Activated naive CD4-positive, alpha-beta T cell treated with anti-CD3 and anti-CD28 coated beads for 36 hours (primary cell): ENCODE measurements at places on chromosomes 13 and 19. TPM values are rescaled to one million over a fixed set of nuclear protein-coding genes. Genes with fewer than 3 reads are reported as not detected.

OR7A5 gene
- total RNA-seq: not detected

ZNF540 gene
- 1.9 TPM for total RNA-seq

CCL25 gene
- not detected for total RNA-seq

DNA sequence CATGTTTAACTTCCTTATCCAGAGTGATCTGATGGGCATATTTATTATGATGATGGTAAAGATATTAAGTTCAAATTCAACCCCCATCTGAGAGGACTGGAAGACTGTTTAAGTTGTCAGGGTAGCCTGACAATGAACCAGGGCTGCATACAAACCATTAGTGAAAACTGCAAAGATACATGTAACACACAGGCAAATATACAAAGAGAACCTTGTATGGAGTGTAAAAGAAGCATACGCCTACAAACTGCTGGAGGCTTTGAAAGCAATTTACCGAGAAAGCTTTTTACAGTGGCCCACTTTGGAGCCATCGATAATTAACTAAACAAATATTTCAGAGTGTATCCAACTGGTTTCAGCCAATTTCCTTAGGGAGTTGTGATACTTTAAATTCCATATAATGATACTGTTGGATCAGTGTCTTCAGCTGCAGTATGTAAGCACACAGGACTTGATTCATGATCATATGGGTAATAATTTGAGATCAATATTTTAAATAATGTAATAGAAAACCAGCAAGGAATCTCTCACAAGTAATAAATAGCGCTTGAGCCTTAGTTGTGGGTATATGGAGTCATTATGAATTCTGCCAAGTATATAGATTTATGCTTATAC is 231.5 kb upstream of the SPRY2 start:
- H3K27ac ChIP-seq: no peak overlapping the region
- no peaks in the 10 kb centered on the region for H3K27me3 ChIP-seq
- H3K36me3 ChIP-seq: no peaks in the 10 kb centered on the region
- H3K4me3 ChIP-seq: no peak overlapping the region
- no peak for DNase-seq

GRCh38 chr13:57638186-57638890 is 6.8 kb downstream of the PCDH17 start:
- peaks cover 2% of the 10 kb centered on the region for H3K36me3 ChIP-seq
- peaks cover 4% of the 10 kb centered on the region for H3K4me1 ChIP-seq
- DNase-seq: no peak
- peaks cover 21% of the 10 kb centered on the region for H3K27me3 ChIP-seq
- no peak overlapping the region for H3K4me3 ChIP-seq
- H3K27ac ChIP-seq: no peak overlapping the region

GRCh38 chr19:48607359-48607755 is 815 bp downstream of the SPACA4 start:
- H3K27ac ChIP-seq: no peak overlapping the region
- H3K27me3 ChIP-seq: no peaks in the 10 kb centered on the region
- no peak for DNase-seq
- peaks cover 2% of the 10 kb centered on the region for H3K4me1 ChIP-seq
- H3K4me3 ChIP-seq: no peak overlapping the region

- no peak overlapping the region for H3K27ac ChIP-seq
- DNase-seq: no peak
- H3K27me3 ChIP-seq: peaks cover 13% of the 10 kb centered on the region
- no peaks in the 10 kb centered on the region for H3K36me3 ChIP-seq
- H3K4me3 ChIP-seq: no peak overlapping the region
- H3K4me1 ChIP-seq: peaks cover 5% of the 10 kb centered on the region
Measured at GRCh38 chr13:34151885-34152284, 333.9 kb downstream of the RFC3 start.

GRCh38 chr13:48600374-48601364 is 53.1 kb upstream of the CYSLTR2 start:
- DNase-seq: no peak
- no peaks in the 10 kb centered on the region for H3K27me3 ChIP-seq
- H3K4me1 ChIP-seq: peaks cover 6% of the 10 kb centered on the region

DNA sequence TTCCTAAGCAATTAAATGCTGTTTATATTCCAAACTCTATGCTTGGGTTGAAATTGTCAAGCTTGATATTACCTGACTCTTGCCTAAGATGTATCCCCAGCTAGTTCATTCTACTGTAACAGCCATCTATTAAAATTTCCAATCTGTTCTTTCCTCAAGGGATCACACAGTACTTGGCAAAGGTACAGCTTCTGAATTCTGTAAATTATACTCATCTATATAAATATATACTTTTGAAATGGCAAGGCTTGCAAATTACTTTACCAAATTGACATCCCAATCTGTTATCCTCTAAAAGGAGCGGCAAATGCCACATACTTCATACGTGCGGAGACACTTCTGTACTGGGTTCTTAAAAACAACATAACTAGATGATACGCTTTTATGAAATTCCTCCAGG is 330.2 kb downstream of the DNAJC15 start:
- no peak overlapping the region for H3K4me3 ChIP-seq
- no peaks in the 10 kb centered on the region for H3K36me3 ChIP-seq
- H3K4me1 ChIP-seq: no peaks in the 10 kb centered on the region
- no peak overlapping the region for H3K27ac ChIP-seq
- peaks cover 2% of the 10 kb centered on the region for H3K27me3 ChIP-seq

DNA sequence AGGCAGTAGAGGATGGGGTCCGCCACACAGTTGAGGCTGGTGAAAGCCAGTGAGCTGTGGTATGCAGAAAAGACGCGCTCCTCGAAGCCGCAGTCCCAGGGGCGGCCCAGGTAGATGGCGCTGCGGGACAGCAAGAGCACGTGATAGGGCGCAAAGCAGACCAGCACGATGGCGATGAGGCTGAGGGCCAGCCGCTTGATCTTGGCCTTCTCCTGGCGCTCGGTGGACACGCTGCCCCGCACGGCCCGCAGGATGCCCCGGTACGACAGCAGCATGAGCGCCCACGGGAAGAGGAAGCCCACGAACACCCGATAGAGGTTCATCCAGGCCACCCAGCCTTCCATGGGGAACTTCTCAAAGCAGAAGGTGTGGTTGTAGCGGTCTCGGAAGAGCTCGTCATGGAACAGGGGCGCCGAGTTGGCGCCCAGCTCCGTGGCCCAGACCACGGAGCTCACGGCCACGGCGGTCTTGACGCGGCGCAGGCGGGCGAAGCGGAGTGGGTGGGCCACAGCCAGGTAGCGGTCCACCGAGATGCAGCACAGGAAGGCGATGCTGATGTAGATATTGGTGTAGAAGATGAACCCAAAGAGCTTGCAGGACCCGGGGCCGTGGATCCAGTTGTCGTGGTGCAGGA is 6.5 kb upstream of the OPA3 start:
- H3K27me3 ChIP-seq: peaks cover 37% of the 10 kb centered on the region
- H3K4me3 ChIP-seq: no peak overlapping the region
- peaks cover 13% of the 10 kb centered on the region for H3K4me1 ChIP-seq

DNA sequence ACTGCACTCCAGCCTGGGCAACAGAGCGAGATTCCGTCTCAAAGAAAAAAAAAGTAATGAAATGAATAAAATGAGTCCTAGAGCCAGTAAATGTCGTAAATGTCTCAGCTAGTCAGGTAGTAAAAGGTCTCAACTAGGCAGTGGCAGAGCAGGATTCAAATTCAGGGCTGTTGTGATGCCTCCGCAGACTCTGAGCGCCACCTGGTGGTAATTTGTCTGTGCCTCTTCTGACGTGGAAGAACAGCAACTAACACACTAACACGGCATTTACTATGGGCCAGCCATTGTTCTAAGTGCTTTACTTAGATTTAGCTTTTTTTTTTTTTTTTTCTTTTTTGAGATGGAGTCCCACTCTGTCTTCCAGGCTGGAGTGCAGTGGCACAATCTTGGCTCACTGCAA is 30.2 kb downstream of the CYP2F1 start:
- no peaks in the 10 kb centered on the region for H3K36me3 ChIP-seq
- peak; percentile 95 for DNase-seq
- H3K4me3 ChIP-seq: no peak overlapping the region
- no peaks in the 10 kb centered on the region for H3K4me1 ChIP-seq

DNA sequence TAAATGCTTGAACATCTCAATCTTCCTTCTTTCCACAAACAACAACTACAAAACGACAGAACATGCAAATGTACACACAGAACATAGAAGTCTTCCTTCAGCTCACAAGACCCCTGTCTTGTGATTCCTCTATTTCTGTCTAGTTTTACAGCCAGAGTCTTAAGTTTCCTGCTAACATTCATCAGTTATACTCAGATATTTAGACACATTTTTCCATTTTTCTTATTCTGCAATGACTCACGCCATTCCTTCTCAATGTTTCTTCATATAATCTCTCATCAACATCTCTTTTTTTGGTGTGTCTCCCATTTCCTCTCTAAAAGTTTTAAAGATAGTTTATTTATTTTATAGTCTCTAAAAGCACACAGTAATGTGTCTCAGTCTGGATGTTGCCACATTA is 1872.9 kb upstream of the PCDH20 start:
- H3K4me3 ChIP-seq: no peak overlapping the region
- H3K27me3 ChIP-seq: no peaks in the 10 kb centered on the region
- no peak for DNase-seq
- no peaks in the 10 kb centered on the region for H3K4me1 ChIP-seq

GRCh38 chr19:33505823-33506222 is 15.8 kb downstream of the PEPD start:
- H3K27me3 ChIP-seq: no peaks in the 10 kb centered on the region
- H3K27ac ChIP-seq: no peak overlapping the region
- peaks cover 3% of the 10 kb centered on the region for H3K36me3 ChIP-seq
- no peak overlapping the region for H3K4me3 ChIP-seq

DNA sequence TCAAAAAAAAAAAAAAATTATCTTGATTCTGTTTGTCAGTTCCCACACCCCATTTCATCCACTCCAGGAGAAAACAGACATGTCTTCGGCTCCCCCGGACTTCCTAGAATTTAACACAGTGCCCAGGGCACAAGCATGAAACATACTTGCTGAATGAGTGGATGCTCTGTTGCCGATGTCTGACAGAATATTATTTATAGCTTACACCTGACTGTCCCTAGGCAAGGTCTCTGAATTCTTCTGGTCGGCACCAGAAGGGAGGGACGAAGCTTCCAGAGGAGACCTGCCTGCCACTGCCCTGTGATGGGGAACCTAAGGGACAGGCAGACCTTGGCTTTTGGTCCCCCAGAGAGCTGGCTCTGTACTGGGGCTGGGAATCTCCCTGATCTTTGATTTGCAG is 43.9 kb upstream of the PEG3 start:
- H3K4me1 ChIP-seq: no peaks in the 10 kb centered on the region
- no peak for DNase-seq
- H3K27ac ChIP-seq: no peak overlapping the region
- no peaks in the 10 kb centered on the region for H3K27me3 ChIP-seq
- H3K4me3 ChIP-seq: no peak overlapping the region
